ENCODE measurements at places on chromosomes 4 and X.

DNA sequence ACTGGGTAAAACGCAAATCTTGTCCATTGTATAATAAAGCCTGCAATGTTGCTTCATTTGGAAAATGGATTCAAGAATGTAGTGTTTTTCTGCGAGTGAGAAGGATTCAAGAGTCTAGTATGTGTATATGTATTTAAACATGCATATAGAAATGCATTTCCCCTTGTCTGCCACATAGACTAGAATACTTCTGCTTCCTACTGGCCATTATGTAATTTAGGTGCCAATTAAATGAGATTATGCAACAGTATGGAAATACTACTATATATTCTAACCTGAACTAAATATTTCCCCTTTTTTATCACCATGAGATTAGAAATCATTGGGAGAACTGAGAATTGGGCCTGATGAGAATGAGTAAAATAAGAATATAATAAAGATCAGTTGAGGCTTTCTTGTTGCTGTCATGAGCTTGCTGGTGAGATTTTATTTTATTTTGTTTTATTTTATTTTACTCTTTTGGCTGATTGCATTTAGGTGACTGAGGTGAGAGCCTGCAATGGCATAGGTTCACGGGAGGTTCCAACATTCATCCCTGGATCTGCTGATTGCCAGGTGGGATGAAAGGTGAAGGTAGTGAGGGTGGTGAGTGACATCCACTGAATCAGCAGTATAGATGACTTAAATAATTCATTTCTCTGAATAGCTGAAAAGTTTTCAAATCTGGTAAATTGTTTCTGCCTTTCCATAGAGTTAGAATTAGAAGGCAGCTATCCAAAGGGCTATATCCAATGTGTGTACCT is 95.6 kb upstream of the SLC4A4 start:
- no peak for DNase-seq

DNA sequence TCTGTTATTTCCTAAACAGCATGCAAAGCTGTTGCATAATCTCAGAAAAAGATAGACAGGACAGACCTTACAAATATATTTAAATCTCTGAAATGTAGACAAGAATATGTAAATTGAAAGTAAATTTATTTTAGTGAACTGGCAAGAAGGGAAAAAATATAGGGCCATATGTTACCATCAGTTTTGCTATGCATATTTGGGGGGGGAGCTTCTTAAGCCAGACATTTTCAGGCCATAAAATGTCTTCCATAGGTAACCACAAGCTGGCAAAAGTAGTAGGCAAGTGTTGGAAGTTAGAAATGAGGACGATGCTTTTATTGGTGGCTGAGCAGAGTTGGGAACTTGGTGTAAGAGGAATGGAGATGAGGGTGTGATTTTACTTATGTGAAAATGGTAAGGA is 272.0 kb upstream of the CXXC4 start:
- no peak for DNase-seq

DNA sequence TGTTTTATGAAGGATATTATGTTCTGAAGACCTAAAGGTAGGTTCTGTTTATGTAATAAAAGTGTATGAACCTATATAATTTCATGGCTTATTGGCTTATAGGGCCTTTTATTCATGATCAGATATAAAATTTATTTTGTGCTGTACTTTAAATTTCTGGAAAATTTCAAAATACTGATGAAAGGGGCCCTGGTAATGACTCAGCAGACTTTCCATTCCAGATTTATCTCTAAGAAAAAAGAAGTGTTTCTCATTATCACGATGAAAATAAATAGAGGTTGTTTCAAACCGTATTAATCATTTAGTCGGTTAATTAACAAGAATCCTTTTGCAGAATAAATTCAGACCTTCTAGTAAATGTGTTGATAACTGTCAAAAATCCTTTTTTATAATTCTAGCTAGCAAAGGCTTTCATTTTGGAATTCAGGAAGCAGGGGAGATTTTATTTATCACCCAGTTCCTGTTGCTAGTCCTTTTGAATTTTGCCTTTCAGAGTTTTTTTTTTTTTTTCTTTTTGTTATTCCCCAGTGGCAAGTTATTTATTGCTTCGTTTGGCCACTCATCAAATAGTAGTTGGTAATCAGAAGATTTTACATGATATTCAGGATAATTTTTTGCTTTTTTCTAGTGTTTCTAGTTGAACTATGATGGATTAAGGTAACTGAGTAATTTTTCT is 5.4 kb upstream of the TAPT1 start:
- DNase-seq: no peak

GRCh38 chr4:164847967-164848649 is 28.9 kb upstream of the APELA start:
- DNase-seq: no peak

- DNase-seq: no peak
These were observed at the start of gene KIT for GRCh38 chr4:54657551-54658251. Gene KIT, plus strand, starts transcription at chr4:54657957. Its CDS starts 58 bp downstream, at chr4:54658015.

DNA sequence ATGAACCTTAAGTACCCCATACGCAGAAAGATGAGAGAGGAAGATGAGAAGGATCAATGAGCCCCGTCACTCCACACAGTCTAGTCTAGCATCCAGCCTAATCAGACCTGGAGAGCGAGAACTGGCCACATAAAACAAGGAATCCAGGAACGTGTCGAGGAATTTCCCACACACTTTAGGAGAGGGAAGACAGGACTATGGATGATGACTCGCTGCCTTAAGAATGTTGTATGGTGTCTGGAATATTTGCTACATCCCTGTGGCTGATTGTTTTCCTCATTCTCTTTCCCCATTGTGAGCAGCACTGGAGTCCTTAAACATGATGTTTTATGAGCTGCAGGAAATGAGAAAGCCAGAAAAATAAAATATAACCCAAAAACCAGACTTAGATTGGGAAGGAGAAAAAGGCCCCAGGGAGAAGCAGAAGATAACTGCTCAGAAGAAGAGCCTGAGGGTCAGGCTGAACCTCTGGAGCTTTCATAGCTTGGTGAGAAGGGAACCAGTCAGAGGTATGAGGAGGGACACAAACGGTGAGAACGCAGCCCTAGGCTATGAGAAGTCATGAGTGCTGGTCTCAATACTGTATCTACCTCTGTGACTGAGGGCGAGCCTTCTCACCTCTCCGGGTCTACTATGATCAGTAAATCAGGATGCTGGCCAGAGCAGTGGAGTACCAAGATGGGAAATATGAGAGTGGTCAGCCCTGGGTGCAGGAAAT is 139.5 kb upstream of the NOCT start:
- DNase-seq: no peak

GRCh38 chrX:37455381-37455780 is 106.2 kb downstream of the PRRG1 start:
- no peak for DNase-seq

DNA sequence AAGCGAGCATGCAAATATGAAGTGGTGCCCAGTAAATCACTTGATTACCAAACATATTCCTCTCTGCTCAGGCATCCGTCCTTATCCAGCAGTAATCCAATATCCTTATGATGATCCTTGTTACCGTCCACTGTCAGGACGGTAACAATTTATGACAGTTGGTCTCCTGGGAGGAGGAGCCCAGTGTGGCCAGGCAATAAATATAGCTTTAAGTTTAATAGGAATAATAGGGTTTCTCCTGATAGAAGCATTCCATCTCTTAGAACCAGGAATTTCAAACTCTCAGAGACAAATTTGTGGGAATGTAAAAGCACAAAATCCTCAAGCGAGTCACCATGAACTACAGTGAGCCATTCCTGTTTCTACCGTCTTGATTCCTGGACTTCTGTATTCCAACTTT is 171.2 kb upstream of the IL15 start:
- DNase-seq: no peak

GRCh38 chr4:19494961-19495360 is 756.7 kb upstream of the SLIT2 start:
- no peak for DNase-seq

DNA sequence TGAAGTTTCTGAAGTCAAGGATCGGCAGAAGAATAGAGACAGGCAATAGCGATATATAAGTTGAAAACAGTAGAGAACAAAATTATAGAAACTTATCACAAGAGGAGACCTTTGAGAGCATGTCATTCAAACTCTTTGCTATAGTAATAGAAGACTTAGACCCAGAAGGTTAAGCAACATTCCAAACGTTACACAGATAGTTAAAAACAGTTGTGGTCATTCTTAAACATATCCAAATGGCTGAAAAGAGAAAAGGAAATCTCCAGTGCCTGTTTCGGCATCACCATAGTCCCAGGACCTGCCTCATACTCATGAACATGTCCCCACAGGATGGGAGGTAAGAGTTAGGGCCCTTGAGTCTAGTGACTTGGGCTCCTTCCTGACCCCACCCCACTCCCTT is 258.1 kb upstream of the NOCT start:
- no peak for DNase-seq

DNA sequence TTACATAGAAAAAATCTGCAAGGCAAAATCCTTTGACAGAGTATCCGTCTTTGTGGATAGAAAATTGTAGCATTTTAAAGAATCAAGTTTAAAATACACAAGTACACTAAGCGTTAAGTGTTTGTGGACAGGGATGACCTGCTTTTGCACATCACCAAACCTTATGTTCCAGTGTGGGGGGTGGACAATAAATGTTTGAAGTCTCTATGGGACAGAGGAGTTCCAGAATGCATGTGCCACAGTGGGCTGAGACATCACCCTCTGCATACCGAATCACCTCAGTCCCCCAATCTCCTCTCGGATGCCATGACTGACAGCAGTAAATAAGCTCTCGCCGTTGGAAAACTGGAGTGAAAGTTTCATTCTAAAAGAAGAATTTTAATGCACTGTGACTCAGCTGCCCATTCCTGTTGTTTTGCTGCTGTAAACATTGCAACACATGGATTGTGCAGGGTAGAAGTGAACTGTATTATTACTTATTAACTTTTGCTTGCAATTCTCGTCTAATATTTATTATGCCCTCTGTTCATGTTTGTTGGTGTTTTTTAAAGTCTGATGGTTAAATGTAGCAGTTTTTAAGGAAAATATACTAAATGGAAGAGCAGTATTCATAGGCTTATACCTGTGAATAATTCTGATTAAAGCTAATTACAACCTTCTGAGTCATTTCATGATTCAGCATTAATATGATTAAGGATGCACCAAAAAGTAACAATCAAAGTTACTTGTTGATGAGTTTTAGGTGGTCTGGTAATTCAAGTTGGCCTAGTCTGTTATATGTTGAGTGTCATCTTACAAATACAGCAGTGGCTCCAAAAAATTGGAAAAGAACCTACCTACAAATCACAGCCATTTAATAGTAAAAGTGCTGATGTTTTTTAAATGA is 24.0 kb downstream of the CDKN2AIP start:
- no peak for DNase-seq

- no peak for DNase-seq
These were observed 301.4 kb downstream of the GRIA2 start for GRCh38 chr4:157521906-157522305.

DNA sequence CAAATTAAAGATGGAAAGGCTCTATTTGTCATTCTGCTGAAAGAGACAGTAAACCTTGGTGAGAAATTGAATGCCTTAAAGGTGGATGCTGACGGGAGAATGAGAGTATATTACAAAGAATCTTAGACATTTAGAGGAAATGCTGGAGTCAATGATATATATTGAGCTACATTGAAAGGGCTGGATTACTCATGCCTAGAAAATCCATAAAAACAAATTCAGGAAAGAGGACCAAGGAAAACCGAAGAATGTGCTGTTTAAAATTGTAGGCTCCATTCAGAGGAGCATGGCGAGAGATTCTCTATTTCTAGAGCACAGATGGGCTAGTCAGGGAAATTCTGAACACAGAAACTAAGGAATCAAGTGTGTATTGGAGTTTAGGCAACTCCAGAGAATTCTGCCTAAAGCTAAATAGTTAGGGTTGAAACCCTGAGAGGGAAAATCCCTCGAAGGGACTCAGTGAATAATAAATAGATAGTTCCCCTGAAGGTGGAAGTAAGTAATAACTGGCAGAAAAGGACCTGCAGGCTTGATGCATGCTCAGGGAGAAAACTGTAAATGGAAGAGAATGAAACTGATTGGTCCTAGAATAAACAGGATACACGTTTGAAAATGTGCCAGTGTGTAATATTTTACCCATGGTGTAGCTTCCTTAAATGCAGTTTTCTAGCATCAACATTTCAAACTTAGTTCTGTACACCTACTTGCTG is 1532.4 kb upstream of the TENM3 start:
- DNase-seq: no peak

- no peak for DNase-seq
These were observed 25.0 kb upstream of the FRMPD4 start for GRCh38 chrX:12113321-12113720.

GRCh38 chr4:52665592-52665991 is 6.5 kb upstream of the USP46 start:
- no peak for DNase-seq

DNA sequence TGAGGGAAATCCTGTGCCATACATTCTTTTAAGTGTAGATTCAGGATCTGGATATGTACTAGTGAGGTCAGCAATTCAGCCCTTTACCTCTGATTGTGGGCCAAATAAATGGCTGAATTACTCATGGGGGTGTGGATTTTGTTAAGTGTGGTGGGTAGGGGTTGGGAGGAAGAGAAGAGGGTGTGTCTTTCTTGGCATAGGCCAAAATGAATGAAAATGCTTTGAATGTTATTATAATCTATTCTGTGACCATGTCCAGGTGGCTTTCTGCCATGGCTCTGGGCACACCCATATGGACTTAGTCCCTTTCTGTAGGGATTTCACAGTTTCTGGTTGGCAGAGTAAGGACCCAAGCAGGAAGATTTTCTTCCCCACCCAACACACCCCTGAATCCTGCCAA is 244.3 kb downstream of the CBR4 start:
- no peak for DNase-seq

DNA sequence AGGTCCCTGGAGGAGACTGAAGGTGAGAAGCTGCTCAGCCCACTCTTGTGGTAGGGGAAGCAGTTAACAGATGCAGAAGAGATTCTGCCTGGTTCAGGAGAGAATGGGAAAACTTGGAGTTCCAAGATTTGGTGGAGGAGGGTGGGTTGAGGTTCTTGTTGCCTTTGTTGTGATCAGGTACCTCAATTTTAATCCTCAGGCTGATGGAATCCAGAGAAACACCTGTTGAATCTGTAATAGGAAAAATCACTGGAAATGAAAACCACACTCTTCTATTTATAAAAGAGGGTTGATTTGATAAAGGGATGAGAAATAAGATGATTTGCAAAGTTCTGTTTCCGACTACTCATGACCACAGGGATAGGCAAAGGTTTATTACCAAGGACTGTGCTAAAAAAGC is 132.1 kb downstream of the EDA start:
- no peak for DNase-seq

GRCh38 chrX:16924631-16925480 is 21.6 kb upstream of the REPS2 start:
- no peak for DNase-seq

DNA sequence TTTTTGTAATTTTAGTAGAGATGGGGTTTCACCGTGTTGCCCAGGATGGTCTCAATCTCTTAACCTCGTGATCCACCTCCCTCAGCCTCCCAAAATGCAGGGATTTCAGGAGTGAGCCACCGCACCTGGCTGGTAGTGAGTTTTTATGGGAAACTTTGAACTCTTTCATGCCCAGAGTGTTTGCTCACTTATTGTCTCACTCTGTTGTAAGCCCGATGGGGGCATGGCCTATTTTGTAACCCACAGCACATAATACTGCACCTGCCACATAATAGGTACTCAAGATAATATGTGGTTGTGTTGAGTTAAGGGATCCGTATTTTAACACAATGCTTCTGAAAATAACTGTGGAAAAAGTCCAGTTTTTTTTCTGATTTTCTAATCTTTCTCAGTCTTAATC is 109.6 kb upstream of the GIMD1 start:
- DNase-seq: no peak
